Central memory CD4-positive, alpha-beta T cell (primary cell): ENCODE measurements at places on chromosomes 12 and 14.

DNA sequence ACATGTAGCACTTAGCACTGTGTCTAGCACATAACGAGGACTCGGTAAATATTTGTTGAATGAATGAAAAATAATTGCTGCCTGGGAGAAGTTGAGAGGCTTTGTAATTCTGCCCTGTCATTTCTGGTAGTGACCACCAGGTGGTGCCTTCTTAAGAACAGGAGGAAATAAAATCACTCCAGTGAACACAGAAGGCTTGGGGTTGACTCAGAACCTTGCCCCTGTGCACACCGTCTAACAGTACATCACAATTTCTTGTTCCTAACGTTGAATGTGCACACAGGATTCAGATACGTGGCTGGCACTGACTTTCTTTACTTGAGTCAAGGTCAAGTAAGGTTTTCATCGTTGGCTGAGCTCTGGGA lies 91.8 kb downstream of the RGS6 start:
- no peak for DNase-seq

DNA sequence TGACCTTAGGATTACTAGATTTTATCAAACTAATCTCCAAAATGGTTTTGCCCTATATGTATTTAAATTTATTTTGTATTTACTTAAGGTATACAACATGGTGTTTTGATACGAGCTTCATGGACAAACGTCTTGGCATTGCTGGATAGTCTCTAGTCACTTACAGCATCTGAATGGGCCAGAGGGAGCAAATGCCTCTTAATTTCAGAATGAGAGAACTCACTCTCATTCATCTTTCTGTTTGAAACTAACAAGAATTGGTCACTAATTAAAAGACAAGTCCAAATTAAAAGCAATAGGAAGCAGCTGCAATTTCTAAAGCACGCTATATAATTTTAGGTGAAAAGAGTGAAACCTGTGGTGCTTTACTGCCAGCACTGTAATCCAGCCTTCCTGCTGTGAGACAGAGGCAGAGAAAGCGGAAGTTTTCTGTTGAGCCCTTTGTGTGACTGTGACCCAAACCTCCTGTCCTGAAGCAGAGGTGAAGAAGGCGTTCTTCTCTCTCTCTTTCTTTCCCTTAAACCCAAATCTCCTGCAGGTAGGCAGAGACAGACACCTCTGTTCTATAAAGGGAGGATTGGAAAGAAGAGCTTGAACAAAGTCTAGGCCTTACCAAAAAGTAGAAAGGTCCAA lies 184.6 kb upstream of the NAV3 start:
- DNase-seq, result no peak

GRCh38 chr12:30757316-30757715 lies 2.6 kb upstream of the CAPRIN2 start:
- DNase-seq, result no peak

DNA sequence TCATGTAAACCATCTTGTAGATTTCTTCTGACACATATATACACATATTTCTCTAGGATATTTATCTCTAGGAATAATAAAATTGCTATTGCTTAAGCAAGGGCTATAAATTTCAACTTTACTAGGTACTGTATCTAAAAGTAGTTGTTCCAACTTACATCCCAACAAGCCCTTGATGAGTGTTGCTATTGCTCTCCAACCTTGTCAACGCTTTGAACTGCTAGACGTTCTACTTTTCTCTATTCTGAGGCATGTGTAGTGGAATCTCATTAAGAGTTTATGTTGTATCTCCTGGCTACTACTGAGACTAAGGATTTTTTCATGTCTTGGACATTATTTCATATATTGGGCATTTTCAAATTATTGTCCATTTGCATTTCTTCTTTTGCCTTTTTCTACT lies 321.5 kb upstream of the SOX5 start:
- DNase-seq, result no peak

DNA sequence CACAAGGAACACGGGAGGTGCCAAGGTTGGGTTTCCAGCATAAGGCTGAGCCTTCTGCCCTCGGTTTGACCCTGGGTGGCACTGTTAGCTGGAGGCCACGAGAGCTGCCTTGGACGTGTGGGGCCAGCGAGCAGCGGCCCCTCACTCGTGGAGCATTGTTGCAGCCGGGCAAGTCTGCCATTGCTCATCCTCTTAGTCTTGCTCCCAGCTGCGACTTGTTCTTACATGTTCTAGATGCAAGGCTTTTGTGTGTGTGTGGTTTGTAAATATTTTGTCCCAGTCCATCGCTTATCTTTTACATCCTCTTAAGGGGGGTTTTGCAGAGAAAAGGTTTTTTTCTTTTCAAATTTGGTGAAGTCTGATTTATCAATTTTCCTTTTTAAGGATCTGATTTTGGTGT lies 21.1 kb upstream of the C1S start:
- no peak for DNase-seq

DNA sequence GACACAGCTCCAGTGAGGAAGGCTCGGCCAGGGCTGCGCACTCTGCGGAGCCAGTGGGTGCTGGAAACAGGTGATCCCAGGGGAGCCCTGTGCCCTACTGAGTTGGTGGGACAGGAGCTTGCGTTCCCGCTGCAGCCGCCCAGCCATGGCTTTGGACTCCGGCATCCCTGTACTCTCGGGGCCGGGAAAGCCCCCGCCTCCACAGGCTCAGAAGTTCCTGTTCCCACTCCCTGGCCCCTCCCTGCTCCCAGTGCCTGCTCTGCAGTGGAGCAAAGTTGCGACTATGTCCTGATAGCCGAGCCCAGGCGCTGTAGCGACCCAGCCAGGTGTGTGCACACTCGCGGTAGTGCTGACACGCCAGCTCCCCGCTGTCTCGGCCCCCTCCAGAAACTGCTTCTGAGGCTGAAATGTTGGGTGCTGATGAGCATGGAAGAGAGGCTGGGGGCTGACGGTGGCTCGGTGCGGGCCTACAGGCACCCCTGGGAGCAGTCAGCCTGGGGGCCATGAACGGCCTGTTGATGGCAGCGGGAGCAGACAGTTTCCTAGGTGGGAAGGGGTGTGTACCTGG lies 344.6 kb upstream of the MGAT4C start:
- DNase-seq, result no peak

- DNase-seq, result no peak
Measured at GRCh38 chr12:39138268-39138667, 232.9 kb upstream of the CPNE8 start.

- DNase-seq, result no peak
Measured at GRCh38 chr12:46154221-46154985, 114.4 kb downstream of the SLC38A1 start.

DNA sequence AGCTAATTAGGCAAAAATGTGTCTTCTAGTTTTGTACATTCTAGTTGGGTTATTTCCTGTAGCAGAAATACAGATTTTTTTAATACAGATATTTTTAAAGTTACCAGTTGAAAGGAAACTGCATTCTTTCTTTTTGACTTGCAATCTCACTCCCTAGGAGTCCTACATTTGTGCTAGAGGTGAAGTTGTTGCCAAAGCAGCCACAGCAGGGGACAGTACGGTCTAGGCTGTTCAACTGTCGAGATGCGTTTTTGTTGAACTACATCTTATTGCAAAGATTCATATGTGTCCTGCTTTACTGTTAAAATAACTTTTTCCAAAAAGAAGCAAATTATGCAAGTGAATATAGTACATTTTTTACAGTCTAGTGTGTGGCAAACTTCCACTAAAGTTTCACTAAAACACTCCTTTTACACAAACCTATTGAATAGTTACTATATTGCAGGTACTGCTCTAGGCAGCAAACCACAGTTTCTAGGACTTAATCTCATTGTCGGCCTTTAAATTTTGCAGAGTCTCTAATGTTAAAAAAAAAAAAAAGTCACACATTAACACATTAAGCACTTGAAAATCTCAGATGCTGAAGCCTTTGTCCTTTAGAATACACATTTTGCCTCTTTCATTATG lies 30.2 kb upstream of the SRGAP1 start:
- no peak for DNase-seq

DNA sequence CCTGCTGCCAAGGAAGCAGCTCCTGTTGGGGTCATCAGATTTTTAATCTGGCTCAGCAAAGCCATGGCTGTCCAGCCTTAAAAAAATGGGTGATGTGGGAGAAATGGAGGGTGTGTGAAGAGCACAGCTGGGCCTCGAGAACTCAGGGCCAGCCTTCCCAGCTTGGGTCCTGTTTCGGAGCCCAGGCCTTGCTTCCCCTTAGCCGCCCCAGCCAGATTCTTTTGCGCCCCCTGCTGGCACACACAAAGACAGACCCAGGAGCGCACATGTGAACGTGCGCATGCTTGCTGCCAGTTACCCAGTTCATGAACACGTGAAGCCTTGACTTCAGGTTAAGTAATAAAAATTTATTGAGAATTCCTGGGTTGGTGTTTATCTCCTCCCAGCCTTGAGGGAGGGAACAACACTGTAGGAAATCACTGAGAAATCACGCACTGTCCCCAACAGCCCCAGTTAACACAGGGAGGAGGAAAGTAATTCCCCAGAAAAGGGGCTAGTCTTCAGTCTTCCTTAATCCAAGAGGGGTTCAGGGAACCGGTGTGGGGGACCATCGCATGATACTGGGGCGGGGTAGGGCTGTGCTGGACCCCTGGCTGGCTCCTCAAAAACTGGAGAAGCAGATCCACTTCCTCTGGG lies 5.3 kb downstream of the PHB2 start:
- peak; percentile 83 for DNase-seq

GRCh38 chr12:70449074-70449752 lies 83.1 kb downstream of the KCNMB4 start:
- no peak for DNase-seq

DNA sequence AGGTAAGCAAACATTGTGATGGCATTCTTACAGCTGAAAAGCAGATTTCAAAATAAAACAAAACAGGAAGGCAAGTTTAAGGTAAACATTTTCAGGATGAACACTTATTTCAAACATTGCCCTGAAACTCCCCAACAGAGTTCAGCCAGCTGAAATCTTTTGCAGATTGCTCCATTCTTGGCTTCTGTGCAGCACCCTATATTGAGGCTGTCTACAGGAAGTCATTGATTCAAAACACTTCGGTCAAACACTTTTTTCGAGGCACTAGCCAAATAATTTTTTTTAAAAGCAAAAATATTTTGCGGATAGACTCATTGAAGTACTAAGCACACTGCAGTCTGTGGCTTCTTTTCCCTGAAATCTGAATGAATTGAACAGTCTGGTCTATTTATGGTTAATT lies 318.1 kb upstream of the PDE3A start:
- no peak for DNase-seq

DNA sequence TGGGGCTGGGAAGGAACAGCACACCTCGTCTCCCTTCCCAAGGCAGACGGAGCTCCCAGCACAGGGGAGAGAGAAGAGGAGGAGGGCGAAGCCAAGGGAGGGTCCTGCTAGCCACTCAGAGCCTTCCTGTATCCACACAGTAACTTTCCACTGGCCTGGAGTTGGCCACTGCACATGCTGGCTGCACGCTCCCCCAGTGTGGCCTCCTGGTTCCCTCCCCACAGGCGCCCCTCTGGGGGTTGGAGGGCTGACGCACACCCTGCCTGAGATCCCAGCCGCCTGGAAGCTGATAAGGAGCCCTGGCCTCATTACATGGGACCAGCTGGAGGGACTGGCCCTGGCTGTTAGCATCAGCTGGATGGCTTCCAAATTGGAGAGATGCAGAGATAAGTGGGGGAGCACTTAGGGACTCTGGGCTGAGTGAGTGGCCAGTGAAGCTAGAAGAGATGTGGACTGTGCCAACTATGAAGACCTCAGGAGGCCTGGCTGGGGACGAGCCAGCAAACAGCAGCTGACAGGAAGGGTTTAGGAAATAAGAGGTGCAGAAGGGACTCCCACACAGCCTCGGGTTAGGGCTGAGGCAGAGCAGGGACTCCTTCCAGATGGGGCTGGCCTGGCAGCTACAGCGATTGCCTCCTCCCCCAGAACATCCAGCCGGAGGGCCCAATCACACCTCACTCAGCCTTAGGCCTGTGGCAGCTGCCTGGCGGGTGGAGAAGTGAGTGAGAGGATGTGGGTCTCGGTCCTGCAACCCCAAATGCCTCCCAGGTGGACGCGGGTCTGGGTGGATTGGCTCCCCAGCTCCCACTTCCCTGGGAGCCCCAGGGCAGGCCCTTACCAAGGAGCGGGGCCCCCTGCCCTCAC lies 26.3 kb upstream of the BCDIN3D start:
- DNase-seq, result no peak

GRCh38 chr12:46108721-46109120 lies 118.3 kb upstream of the SCAF11 start:
- DNase-seq, result no peak

- DNase-seq, result no peak
Measured at GRCh38 chr12:11158885-11159444, 12.0 kb upstream of the SMIM10L1 start.

- DNase-seq, result no peak
Measured at GRCh38 chr14:53885136-53885640, 71.4 kb downstream of the BMP4 start.

- DNase-seq, result no peak
Measured at GRCh38 chr12:33596061-33596460, 156.4 kb upstream of the SYT10 start.

DNA sequence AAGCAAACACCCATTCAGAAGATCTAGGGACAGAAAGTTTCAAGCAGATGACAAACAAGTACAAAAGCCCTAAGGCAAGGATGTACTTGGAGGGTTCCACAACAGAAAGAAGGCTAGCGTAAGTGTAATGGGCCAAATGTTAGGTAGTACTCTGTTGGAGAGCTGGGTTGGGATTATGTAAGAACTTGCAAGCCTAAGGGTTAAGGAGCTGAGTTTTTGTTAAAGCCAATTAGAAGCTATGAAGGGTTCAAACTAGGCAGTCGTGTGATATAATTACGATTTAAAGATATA lies 41.4 kb downstream of the HECTD1 start:
- DNase-seq, result no peak

DNA sequence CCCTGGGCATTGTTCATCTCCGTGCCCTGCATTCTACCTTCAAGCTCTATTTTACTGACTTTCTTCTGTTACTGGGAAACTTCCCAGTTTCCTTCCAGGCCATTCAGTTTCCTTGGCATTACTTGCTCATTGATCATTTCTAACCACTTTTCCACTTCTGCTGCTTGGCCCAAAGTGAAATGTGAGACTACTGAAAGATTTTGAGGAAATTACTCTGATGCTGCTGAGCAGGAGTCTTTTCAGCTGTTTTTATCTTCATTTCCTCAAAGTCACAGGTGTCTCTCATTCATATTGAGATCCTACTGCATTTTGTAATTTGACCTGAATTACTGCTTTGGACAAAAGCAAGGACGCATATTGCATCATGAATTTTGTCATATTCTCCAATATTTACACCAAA lies 26.4 kb upstream of the DBX2 start:
- no peak for DNase-seq

DNA sequence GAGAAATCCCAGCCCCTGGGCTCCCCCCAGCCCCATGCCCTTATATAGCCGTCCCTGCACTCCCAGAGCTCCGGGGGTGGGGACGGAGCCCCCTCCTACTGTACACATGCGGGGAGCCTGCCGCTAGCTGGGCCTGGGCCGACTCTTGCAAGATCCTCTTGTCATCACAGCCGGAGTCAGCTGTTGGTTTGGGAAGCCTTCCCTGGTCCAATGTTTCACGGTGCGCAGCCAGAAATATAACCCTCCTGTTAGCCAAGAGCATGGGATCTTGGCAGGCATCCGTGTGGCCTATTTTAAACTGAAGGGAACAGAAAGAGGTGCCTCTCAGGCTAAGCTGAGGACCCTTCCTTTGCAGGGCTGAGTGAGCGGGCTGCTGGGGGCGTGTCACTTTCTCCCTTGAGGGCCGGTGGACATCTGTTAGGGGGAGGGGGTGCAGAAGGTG lies 175.3 kb downstream of the TSPAN9 start:
- no peak for DNase-seq

- no peak for DNase-seq
Measured at GRCh38 chr12:105470601-105471000, 140.1 kb downstream of the C12orf75 start.
